ENCODE measurements at places on chromosomes 4 and X. TPM values are rescaled to one million over a fixed set of nuclear protein-coding genes. Genes with fewer than 3 reads are reported as not detected.

- DNase-seq: no peak
These were observed 177.3 kb downstream of the BANK1 start for GRCh38 chr4:101967697-101968346.

GRCh38 chr4:156493858-156494257 is 477.7 kb downstream of the PDGFC start:
- no peak for DNase-seq

ETDA gene
- total RNA-seq: not detected

- no peak for DNase-seq
These were observed 1.4 kb upstream of the SEC24B start for GRCh38 chr4:109432203-109432602.

RS1 gene
- total RNA-seq: not detected
